Activated CD4-positive, alpha-beta T cell treated with anti-CD3 and anti-CD28 coated beads for 36 hours (primary cell): ENCODE measurements at places on chromosomes 11 and 22. TPM values are rescaled to one million over a fixed set of nuclear protein-coding genes. Genes with fewer than 3 reads are reported as not detected.

The SLC35F2 gene
- total RNA-seq = 25.5 TPM

The MYEOV gene
- not detected for total RNA-seq

- peak; percentile 1 for DNase-seq
Measured at GRCh38 chr11:2789331-2789730, 89.5 kb upstream of the KCNQ1OT1 start.

GRCh38 chr22:42868751-42869251 is 11.7 kb upstream of the ARFGAP3 start:
- no peak for DNase-seq

GRCh38 chr11:86769219-86769618 is 31.1 kb upstream of the PRSS23 start:
- DNase-seq = no peak

The OR5B21 gene
- total RNA-seq = 0.33 TPM
